ENCODE measurements at places on chromosomes 2 and 18.

DNA sequence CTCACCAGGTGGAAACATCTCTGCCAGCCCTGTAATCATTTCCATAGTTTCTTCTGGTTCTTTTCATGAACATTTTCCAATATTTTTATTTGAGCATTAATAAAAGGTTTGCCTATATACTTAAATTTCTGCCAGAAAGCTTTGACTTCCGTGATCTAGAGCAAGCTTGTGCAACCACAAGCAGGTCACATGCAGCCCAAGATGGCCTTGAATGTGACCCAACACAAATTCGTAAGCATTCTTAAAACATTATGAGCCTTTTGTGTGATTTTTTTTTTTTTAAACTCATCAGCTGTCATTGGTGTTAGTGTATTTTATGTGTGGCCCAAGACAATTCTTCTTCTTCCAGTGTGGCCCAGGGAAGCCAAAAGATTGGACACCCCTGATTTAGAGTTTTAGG is 51.6 kb downstream of the NEDD4L start:
- DNase-seq = no peak

DNA sequence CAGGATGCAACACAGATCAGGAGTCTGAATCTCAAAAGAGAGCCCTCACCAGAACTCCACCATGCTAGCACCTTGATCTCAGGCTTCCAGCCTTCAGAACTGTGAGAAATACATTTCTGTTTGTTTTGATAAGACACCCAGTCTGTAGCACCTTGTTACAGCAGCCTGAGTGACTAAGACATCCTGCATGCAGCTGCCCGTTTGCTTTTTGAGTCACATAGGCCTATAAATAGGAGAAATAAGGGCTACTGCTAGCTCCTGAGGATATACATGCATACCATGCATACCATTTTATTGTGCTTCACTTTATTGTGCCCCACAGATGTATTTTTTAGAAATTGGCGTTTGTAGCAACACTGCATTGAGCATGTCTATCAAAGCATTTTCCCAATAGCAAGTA is 337.8 kb downstream of the CDH2 start:
- DNase-seq = no peak

- no peak for DNase-seq
These were observed 87.1 kb downstream of the CDH20 start for GRCh38 chr18:61420218-61420885.

- no peak for DNase-seq
These were observed 82.3 kb downstream of the TFCP2L1 start for GRCh38 chr2:121202541-121203310.

- DNase-seq = no peak
These were observed 6.0 kb upstream of the CDK5R2 start for GRCh38 chr2:218953366-218953954.

DNA sequence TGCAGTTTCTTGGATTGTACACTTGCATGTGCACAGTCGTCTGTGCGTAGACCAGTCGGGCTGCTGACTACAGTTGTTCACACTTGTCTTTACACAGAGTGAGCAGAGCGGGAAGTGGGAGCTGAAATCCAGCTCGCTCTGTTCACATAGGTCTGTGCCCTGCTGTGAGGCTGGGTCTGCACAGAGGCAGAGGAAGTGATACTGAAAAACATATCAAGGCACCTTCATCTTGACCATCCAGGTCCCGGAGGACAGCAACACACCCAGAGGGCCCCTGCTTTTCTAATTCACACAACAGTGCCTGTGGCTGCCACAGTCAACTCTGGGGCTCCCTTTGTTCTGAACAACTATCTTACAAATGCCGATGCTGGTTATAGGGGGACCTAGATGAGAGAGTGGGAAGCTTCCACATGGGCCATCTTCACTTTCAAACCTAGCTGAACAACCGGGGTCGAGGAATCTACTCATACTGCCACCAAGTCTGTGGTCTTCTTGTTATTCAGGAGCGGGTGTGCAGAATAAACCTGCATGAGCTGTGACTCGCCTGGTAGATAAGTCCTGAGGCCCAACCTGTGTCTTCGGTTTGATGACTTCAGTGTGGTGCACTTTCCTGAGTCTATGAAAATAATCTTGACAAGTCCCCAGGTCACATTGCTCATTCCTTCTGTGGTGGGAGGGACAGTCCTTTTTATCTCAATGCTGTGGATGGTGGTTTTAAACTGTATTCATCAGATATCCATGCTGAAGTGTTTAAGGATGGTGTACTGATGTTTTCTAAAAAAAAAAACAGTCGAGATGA is 3.5 kb upstream of the ADNP2 start:
- no peak for DNase-seq

GRCh38 chr2:44902217-44903137 is 39.0 kb upstream of the SIX3 start:
- DNase-seq = no peak

DNA sequence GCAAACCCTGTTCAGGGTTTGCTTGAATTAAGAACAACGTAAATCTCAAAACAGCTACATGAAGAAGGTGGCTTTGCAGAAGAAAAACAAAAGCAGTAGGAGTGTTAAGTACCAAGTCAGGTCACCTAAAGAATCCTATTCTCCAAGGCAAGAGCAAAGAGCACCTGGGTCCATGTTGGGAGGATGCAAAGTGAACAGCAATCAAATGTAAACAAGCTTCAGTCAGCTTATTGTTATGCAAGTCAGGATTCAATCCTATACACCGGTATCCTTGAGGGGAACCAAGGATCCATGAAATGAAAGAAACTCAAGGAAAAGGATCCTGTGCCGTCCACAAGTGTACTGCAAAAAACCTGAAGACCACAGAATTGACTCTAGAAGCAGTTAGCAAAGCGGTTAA is 261.0 kb upstream of the DDX18 start:
- no peak for DNase-seq

DNA sequence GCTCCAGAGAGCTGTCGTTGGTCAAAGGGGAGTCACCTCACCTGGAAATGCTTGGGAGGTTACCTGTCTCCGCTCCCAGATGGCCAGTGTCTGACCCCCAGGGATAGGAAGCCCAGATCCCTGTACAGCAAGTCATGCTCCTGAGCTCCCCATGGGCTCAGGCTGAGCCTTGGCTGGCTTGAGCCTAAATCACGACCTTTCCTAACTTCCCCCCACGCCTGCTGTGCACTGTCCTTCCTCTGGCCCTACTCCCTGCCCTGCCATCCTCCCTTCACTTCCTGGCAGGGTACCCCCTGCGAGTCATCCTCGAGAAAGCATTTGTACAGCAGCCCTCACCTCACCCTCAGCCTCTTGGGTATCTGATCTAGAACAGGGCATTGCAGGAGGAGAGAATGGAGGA is 9.2 kb upstream of the HDAC4 start:
- DNase-seq = no peak

- DNase-seq = peak; percentile 64
These were observed at the start of gene OSR1 for GRCh38 chr2:19358242-19359020. OSR1 (minus strand) TSS chr2:19358623; CDS start chr2:19353805, 4,818 bp downstream.

DNA sequence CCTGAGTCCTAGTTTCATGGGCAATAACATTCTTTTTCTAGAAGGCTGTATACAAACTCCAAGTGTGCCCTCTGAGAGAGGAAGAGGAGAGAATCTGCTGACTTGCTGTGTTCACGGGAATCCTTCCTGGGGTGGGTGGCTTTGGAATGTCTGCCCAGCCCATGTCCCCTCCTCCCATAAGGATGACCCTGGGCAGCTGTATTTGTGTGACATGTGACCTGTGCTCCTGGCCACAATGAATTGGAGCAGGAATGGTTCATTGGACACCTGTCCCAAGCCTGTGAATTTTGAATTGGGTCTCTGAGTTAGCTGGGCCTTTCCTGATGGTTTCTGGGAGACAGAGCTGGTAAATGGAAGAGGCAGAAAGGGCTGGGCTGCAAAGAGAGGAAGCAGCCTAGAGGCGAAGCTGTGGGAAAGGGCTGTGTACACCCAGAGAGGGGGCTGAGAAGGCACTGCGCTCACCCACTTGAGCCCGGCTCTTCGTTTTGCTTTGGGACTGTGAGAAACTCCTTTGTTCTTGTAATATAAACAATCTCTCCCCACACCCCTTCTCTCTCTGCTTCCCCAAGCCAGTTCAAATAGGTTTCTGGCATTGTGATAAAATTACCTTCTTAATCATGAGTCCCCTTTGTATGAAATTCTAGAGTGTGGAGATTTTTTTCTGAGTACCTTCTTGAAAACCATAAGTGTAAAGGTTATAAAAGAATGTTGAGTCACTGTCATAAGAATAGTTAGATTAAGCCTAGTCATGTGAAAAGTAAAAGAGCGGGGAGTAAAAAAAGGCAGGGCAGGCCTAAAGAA is 49.8 kb downstream of the SLC4A5 start:
- no peak for DNase-seq

DNA sequence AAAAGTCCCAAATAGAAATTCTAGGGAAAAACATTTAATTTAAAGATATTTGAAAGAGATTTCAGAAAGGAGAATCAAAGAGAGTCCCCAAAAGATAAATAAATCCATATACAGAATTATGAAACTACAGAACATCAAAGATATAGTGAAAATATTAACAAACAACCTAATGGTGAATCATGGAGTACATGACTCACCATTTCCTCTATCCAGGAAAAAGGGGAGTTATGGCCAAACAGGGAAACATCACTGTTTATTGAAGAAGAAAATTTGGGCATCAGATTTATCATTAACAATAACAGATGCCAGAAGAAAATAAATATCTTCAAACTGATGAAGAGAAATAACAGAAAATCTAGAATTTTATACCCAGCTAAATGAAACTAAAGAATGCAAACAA is 448.3 kb downstream of the CDH2 start:
- no peak for DNase-seq

DNA sequence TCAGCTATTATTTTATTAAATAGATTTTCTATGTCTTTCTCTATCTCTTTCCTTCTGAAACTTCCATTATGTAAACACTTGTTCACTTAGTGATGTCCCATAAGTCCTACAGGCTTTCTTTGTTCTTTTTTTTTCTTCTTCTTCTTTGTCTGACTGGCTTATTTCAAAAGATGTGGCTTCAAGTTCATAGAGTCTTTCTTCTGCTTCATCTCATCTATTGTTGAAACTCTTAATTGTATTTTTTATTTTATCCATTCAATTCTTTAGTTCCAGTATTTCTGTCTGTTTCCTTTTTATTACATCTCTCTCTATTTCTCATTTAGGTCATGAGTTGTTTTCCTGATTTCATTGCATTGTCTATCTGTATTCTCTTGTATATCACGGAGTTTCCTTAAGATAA is 38.5 kb downstream of the BOD1L2 start:
- no peak for DNase-seq

- peak; percentile 80 for DNase-seq
These were observed 596.4 kb downstream of the FBXO15 start for GRCh38 chr18:73551211-73551610.

- DNase-seq = no peak
These were observed 12.3 kb upstream of the SNED1 start for GRCh38 chr2:240985881-240986786.

DNA sequence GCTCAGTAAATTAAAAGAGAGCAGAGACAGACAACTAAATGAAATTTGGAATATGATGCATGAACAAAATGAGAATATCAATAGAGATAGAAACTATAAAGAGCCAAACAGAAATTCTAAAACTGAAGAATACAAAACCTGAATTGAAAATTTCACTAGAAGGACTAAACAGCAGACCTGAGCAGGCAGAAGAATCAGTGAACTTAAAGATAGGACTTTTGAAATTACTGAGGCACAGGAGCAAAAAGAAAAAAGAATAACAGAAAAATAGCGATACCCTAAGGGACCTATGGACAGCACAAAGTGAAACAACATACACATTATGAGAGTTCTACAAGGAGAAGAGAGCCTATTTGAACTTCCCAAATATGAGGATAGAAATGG is 41.6 kb downstream of the UNC50 start:
- DNase-seq = no peak

- no peak for DNase-seq
These were observed 15.9 kb downstream of the KLHL41 start for GRCh38 chr2:169525434-169525833.

DNA sequence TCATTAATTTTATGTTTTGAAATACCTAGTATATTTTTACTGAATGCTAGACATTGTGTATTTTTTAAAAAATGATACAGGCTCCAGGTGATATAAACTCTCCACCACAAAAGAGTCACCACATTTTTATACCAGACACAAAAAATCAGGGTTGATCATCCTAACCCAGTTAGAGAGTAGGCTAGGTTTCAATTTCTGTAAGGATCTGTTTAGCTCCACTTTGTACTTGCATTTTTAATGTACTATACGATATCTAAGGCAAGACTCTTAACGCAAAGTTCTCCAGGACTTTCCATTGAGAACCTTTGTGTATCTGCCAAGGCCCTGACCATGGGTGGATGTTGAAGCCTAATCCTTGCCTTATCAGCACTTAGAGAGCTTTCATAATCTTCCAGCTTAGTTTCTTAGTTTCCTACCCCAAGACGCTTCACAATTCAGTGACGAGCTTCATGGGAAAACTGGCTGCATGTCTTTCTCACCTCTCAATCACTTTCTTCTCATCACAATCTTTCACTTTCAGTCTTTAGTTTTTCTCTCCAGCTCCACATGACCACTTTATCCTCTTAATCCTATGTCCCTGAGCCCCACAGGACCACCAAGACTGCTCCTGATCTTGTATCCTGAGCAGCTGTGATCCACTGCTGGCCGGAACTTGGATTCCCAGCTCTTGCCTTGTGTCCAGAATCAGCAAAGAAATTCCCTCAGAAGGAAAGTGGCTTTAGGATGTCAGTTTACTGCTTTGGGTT is 635.8 kb downstream of the RNF144A start:
- no peak for DNase-seq

GRCh38 chr2:204510709-204511420 is 34.4 kb upstream of the PARD3B start:
- no peak for DNase-seq

GRCh38 chr18:48949050-48949605 is 1.6 kb downstream of the SMAD7 start:
- DNase-seq = no peak

GRCh38 chr2:118388771-118389170 is 300.5 kb downstream of the INSIG2 start:
- DNase-seq = no peak

DNA sequence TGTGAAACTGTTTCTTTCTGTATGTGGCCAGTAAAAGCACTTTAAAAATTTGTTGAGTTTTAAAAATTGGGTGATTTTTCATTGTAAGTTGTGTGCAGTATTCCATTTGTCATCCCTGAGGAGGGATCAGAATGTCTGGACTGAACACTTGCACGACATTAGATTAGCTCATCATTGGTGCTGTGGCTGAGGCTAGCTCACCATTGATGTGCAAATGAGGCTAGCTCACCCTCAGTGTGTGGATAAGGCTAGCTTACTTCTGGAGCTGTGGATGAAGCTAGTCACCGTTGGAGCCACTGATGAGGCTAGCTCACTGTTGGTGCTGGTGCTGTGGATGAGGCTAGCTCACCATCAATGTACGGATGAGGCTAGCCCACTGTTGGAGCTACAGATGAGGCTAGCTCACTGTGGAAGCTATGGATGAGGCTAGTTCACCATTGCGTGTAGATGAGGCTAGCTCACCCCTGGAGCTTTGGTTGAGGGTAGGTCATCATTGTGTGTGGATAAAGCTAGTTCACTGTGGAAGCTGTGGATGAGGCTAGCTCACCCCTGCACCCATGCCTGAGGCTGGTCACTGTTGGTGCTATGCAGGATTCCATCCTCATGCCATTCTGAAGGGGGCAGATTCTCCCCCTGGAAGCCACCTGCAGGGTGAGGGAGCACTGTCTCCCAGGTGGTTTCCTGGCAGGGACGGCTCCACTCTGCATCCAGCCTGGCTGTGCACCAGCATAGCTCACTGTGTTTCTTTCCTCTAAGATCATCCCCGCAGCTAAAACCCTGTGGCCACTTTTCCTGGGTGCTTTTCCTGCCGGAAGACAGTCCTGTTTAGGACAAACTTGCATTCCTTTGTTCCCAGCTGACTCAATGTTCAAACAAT is 101.1 kb downstream of the TWIST2 start:
- DNase-seq = no peak

- peak; percentile 62 for DNase-seq
These were observed 61.5 kb upstream of the KLF7 start for GRCh38 chr2:207227062-207227748.

GRCh38 chr2:168064011-168064998 is 183.1 kb downstream of the STK39 start:
- DNase-seq = no peak
